Kidney (tissue), 22 donors: ENCODE measurements at places on chromosomes 2 and 18. TPM values are rescaled to one million over a fixed set of nuclear protein-coding genes. Genes with fewer than 3 reads are reported as not detected.

- no peaks in the 10 kb centered on the region for H3K4me1 ChIP-seq
- H3K27me3 ChIP-seq: no peaks in the 10 kb centered on the region
- H3K27ac ChIP-seq: no peak overlapping the region
Observed at GRCh38 chr18:58714259-58714658, 43.0 kb downstream of the MALT1 start.

DNA sequence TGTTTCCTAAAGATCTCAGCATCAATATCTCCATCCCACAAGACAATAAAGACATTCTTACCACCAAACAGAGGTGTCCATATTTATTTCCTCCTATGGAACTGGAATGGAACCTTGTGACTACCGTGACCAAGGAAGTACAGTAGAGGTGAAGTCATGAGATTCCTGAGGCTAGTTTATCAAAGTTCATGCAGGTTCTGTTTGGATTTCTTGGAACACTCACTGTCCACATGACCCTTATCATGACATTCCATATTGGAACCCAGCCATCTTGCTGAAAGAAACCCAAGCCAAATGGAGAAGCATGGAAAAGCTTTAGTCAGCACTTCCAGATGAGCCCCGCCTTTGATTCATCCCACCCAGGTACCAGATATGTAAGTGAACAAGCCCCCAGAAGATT, 516.0 kb upstream of the POU3F3 start:
- H3K27ac ChIP-seq: no peak overlapping the region
- H3K4me1 ChIP-seq: no peaks in the 10 kb centered on the region
- no peaks in the 10 kb centered on the region for H3K27me3 ChIP-seq
- H3K36me3 ChIP-seq: no peaks in the 10 kb centered on the region

DNA sequence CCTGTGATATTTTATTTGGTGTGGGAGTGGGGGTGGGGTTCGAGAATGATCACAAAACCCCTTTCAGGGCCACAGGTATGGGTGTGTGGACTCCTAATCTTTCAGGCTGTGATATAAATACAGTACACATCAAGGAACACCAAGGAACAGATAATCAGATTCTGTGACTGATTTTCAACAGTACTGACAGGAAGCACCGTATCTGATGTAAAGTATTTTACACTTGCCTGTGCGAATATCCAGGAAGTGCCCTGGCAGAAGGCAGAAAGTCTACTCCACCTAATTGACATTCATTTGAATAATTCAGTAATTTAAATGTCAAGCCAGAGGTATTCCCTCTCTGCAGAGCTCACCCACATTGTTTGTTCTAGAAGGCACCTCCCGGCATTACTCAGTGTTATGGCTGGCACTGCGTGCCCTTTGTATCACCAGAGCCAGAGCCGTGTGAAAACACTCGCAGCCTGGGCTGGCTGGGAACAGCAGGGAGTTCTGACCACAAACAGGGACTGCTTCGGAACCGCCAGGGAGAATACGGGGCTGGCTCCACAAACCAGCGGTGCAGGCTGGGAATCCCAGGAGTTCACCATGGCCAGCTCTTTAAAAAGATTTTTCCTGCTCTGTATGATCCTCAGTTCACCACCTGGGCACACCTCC, 91.8 kb downstream of the ACVR1 start:
- peak overlapping the region; percentile 11 for H3K4me3 ChIP-seq
- peak overlapping the region; percentile 79 for H3K27ac ChIP-seq
- H3K36me3 ChIP-seq: no peaks in the 10 kb centered on the region
- DNase-seq: peak; percentile 85
- H3K27me3 ChIP-seq: no peaks in the 10 kb centered on the region
- H3K4me1 ChIP-seq: no peaks in the 10 kb centered on the region

DNA sequence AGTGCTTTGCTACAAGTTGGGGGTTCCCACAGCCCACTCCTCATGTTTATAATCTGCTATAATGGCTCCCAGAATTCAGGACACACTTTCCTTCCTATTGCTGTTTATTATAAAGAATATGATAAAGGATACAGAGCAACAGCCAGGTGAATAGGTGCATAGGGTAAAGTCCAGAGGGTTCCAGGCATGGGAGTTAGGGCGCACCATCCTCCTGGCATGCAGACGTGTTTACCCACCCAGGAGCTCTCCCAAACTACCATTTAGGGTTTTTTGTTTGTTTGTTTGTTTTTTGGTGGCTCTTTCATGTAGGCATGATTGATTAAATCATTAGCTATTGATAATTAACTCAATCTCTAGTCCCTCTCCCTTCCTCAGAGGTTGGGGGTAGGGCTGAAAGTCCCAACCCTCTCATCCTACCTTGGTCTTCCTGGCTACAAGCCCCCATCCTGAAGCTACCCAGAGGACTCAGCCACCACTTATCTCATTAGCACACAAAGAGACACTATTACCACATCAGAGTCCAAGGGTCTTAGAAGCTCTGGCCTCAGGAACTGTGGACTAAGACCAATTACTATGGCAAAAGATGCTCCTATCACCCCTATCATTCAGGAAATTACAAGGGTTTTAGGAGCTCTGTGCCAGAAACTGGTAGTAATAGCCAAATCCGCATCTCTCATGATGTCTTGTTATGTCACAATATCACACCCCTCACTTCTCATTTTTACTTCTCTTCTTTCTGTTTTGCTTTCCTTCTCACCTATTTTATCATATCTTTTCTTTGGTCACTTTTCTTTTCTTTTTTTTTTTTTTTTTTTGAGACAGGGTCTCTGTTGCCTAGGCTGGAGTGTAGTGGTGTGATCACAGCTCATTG, 154.9 kb upstream of the TTC39C start:
- H3K36me3 ChIP-seq: no peaks in the 10 kb centered on the region
- no peak overlapping the region for H3K4me3 ChIP-seq
- no peaks in the 10 kb centered on the region for H3K27me3 ChIP-seq
- no peak for DNase-seq
- no peak overlapping the region for H3K27ac ChIP-seq

DNA sequence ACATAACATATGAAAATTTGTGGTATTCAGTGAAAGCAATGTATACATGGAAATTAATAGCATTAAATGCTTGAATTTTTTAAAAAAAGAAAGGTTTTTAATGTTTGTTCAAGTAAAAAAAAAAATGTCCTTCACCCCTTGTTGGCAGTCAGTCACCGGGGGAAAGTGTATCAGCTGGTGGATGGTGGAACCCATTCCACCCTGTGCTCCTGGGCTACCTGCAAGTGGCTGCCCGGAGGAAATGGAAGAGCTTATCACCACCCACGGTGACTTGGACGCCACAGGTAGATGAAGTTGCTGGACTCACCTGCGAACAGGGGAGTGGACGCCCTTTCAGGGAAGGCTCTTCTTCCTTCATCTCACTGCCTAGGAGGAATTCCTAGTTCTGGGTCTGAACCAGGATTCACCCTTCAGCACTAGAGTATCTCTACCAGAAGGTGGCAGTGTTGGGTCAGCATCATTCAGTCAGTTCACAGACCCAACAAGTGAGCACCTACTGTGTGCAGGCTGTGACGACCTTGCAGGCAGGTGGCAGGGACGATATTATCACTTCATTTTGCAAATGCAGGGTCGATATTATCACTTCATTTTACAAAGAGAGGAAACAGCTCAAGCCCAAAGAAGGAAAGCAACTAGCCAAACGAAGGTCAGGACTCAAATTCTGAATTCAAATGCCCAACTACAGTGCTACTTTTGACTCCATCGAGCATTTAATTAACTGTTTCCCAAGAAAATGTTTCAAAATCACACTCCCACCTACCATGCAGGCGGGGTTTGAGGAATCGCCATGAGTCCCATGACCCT, 35.8 kb downstream of the CIB4 start:
- no peak overlapping the region for H3K27ac ChIP-seq
- H3K36me3 ChIP-seq: no peaks in the 10 kb centered on the region
- DNase-seq: no peak
- H3K4me1 ChIP-seq: peaks cover 7% of the 10 kb centered on the region
- no peaks in the 10 kb centered on the region for H3K27me3 ChIP-seq

DNA sequence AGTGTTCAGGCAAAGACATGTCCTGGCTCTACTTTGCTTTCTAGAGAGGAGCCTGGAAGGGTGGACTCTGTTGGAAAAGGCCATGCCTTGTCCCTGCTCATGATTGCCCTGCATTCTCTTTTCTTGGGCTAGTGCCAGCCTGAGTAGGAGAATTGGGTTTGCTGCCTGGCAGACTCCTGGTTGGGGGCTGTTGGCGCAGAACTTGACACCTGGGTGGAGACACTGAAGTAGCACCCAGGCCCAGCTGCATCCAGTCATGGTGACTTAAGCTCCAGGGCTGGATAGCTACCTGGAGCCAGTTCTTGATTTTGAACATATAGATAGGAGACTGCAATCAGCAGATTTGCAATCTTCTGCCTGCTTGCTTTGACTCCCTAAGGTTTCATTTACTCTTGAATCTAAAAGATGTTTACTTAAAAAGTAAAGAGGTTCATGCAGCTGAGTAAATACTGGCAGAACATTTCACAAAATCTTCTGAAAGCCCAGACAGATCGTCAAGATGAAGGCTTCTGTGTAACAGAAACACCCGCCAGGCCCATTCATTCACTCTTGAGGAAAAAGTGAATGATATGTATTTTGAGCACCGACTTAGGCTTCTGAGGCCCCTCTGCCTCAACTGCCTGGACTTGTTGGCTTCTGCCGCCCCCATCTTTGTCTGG, 38.0 kb upstream of the YWHAQ start:
- H3K27me3 ChIP-seq: no peaks in the 10 kb centered on the region
- no peak overlapping the region for H3K4me3 ChIP-seq
- no peaks in the 10 kb centered on the region for H3K4me1 ChIP-seq
- no peak overlapping the region for H3K27ac ChIP-seq
- no peak for DNase-seq

DNA sequence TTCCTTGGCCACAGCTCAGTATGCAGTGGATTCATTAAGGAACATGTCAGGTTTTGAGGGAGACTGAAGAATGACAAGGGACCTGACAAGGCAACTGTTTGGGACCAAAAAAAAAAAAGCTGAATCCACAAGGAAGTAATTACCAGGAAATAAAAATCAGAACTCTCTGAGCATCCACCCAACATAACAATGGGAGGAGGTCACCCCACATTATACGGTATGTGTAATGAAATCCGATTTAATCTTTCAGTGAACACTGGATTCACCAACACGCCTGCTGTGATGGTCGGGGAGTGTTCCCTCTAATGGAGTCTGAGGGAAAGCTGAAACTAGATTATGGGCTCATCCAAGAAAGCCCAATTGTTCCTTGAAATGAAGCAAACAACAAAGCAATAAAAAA, 329.3 kb downstream of the ETAA1 start:
- H3K27me3 ChIP-seq: no peaks in the 10 kb centered on the region
- H3K4me1 ChIP-seq: no peaks in the 10 kb centered on the region
- no peaks in the 10 kb centered on the region for H3K36me3 ChIP-seq
- no peak overlapping the region for H3K4me3 ChIP-seq
- no peak overlapping the region for H3K27ac ChIP-seq

DNA sequence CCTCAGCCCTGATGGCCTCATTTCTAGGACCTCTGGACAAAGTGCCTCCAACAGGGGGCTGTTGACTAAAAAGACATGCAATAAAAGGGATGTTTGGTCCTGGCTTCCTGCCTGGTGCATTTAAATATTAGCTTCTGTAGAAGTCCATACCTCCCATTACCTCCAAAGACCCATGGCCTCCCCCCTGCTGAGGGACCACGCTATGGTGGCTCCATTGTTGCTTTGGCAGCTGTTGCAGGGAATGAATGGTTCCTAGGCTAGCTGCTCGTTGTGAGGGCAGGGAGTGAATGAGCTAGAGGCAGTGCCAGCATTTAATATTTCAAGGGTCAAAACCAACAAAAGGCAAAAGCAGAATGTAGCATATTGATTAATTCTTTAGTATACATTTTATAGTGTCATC, 285.9 kb downstream of the SLC8A1 start:
- H3K36me3 ChIP-seq: no peaks in the 10 kb centered on the region
- H3K27ac ChIP-seq: no peak overlapping the region
- H3K27me3 ChIP-seq: no peaks in the 10 kb centered on the region
- no peak for DNase-seq
- H3K4me1 ChIP-seq: no peaks in the 10 kb centered on the region

DNA sequence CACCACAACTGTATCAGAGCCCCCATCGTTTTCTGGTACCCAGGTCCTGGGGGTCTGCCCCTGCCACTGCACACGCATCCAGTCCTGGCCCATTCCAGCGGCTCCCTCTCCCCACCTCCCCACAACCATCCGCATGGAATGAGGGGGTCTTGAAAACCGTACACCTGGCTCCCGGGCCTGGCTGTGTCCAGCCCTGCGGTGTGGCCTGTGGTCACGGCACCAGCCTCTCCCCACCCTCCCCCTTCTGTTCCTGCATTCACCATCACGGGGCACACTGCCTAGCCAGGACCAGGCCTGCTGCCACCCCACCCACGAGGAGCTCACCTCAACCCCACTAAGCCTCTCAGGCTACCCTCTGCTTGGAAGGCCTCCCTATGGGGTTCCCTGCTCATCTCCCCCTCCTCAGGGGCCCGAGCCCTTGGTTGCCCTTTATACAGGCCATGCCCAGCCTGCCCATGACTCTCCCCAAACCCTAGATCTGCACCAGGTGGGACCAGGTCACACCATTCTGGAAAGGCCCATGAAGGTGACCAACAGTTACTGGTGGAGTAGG, 11.4 kb downstream of the GPR35 start:
- H3K4me3 ChIP-seq: no peak overlapping the region
- no peaks in the 10 kb centered on the region for H3K27me3 ChIP-seq
- DNase-seq: no peak
- H3K27ac ChIP-seq: no peak overlapping the region

DNA sequence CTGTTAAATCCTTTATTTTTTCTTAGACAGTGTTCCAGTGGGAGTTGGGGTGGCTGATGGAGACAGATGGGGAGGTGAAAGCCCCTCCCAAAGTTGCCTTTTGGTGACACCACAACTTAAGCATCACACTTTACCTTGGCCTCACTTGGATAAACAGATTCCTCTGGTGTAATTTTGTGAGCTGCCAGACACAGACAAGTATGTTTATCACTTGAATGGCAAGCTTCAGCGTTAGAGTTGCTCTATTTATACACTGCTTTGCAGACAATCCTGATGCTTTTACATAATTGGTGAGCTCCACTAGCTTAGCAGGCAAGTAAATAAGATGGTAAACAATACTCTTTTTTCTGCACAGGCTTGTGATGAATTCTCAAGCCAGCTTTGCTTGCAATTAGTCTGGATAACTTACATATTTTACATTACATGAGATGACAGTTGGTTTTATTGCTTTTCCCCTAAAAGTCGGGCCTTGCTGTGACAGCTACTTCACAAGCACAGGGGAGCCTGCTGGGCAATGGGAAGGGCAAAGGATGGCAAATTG, 226.2 kb downstream of the SLC8A1 start:
- H3K27ac ChIP-seq: no peak overlapping the region
- no peaks in the 10 kb centered on the region for H3K27me3 ChIP-seq
- no peak overlapping the region for H3K4me3 ChIP-seq
- DNase-seq: no peak
- no peaks in the 10 kb centered on the region for H3K4me1 ChIP-seq

The TRPM8 gene
- 2.5 TPM for total RNA-seq

The PDE1A gene
- 70.5 TPM for total RNA-seq

The CRYGB gene
- not detected for total RNA-seq

The BIN1 gene
- total RNA-seq: 121 TPM

The LIPG gene
- 50.9 TPM for total RNA-seq

The POTEJ gene
- not detected for total RNA-seq
